Activated CD4-positive, alpha-beta T cell treated with anti-CD3 and anti-CD28 coated beads for 36 hours (primary cell): ENCODE measurements at places on chromosomes 16 and 17. TPM values are rescaled to one million over a fixed set of nuclear protein-coding genes. Genes with fewer than 3 reads are reported as not detected.

GRCh38 chr17:35171834-35172233, 22.4 kb downstream of the SLC35G3 start:
- DNase-seq, result no peak
- peak overlapping the region; percentile 47 for H3K27ac ChIP-seq
- H3K36me3 ChIP-seq, result no peaks in the 10 kb centered on the region

DNA sequence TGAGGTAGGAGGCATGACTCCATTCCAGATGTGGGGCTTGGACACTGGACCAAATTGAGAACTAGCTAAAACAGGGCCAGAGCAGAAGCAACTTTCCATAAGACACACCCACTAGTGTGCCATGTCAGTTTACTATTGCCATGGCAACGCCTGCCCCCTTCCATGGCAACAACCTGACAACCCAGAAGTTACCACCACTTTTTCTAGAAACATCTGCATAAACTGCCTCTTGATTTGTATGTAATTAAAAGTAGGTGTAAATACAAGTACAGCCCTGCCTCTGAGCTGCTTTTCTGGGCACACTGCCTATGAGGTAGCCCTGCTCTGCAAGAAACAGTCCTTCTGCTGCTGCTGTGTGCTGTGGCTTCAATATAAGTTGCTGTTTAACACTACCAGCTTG, 19.5 kb upstream of the SCNN1B start:
- H3K4me3 ChIP-seq, result no peak overlapping the region
- no peak overlapping the region for H3K27ac ChIP-seq
- H3K36me3 ChIP-seq, result no peaks in the 10 kb centered on the region
- DNase-seq, result no peak

DNA sequence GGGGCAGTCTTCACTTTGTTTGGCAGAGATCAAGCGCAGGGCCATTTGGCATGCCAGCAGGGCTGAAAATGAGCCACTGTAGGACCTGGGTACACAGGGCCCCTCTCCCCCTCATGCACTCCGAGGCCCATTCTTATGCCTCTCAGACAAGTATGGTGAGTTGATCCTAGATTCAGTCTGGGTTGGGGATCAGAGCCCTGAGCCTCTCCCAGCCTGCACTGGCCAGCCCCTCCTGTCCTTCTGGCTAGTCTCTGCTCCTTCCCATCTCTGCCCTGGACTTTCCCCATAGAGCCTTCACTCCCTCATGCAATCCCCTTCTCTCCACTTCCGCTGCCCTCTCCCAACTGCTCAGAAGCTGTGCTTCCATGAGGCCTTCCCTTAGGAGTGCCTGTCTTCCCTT, 31.0 kb downstream of the SMARCE1 start:
- H3K27ac ChIP-seq, result peak overlapping the region; percentile 17
- DNase-seq, result no peak
- H3K4me1 ChIP-seq, result peaks cover 73% of the 10 kb centered on the region
- no peaks in the 10 kb centered on the region for H3K27me3 ChIP-seq

DNA sequence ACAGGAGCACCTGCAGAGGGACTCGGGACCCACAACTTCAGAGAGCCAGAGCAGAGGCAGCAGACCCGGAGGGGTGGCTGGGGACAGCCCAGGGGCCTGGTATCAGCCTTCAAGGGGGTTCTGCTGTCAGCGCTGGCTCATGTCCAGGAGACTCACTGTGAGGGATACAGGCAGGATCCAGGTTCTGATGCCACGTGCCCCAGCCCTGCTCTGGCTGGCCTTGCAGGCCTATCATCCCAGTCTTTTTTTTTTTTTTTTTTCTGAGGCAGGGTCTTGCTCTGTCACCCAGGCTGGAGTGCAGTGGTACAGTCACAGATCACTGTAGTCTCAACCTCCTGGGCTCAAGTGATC, 9.0 kb upstream of the MTSS2 start:
- no peak for DNase-seq

DNA sequence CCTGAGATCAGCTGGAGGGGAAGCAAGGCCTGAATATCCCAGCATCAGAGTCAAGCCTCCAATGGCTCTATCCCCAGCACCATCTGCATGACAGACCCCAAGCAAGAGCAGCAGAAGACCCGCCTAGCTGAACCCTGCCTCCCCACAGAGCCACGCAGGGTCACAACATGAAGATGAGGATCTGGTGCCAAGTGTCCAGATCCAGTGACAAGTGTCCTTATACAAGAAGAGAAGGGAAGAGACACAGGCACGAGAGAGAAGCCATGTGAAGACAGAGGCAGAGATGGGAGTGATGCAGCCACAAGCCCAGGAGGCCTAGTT, 28.9 kb downstream of the TNFRSF13B start:
- H3K4me3 ChIP-seq, result no peak overlapping the region
- no peak overlapping the region for H3K27ac ChIP-seq
- H3K4me1 ChIP-seq, result no peaks in the 10 kb centered on the region

DNA sequence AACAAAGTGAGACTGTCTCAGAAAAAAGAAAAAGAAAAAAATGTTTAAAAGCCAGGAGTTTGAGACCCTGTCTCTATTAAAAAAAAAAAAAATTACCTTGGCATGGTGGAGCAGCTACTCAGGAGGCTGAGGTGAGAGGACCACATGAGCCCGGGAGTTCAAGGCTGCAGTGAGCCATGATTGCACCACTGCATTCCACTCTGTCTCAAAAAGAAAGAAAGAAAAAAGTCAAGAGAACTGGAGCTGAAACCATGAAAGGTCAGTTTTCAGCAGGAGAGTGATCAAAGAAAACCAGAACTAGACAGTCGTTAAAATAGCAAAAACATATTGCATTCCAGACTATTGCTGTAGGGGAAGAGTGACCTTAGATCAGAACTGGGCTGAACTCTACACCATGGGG, 8.8 kb downstream of the QPRT start:
- H3K27me3 ChIP-seq, result no peaks in the 10 kb centered on the region
- H3K27ac ChIP-seq, result no peak overlapping the region
- H3K36me3 ChIP-seq, result peaks cover 3% of the 10 kb centered on the region
- H3K4me1 ChIP-seq, result peaks cover 15% of the 10 kb centered on the region
- no peak overlapping the region for H3K4me3 ChIP-seq

- peaks cover 36% of the 10 kb centered on the region for H3K36me3 ChIP-seq
- DNase-seq, result no peak
- H3K4me1 ChIP-seq, result peaks cover 3% of the 10 kb centered on the region
- no peaks in the 10 kb centered on the region for H3K27me3 ChIP-seq
- no peak overlapping the region for H3K4me3 ChIP-seq
- H3K27ac ChIP-seq, result no peak overlapping the region
Observed at GRCh38 chr16:1639860-1640259, 27.7 kb downstream of the CRAMP1 start.

DNA sequence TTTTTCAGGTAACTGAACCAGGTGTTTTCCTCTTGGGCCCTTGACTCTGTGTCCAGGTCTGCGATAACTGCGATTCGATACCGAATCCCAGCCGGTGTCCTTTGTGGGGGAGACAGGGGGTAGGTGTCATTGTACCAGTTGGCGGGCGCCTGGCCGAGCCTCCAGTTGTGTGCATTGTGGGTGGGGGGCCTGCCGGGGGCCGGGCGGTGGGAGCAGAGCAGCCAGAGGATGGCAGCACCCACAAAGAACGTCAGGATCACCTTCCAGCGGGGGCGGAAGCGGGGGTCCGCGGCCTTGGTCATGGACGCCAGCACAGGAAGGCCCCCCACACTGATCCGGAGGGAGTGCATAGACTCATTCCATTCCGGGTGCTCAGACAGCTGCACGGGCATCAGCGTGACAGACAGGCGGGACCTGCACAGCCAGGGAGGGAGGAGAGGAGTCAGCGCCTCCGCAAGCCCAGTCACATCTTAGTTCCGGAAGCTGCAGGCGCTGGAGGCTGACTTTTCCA, 12.3 kb downstream of the CANT1 start:
- no peak overlapping the region for H3K4me3 ChIP-seq
- DNase-seq, result no peak
- H3K36me3 ChIP-seq, result peaks cover 23% of the 10 kb centered on the region
- peaks cover 6% of the 10 kb centered on the region for H3K4me1 ChIP-seq

Gene SOX15
- total RNA-seq, result not detected
